ENCODE measurements at places on chromosomes 5 and 9.

DNA sequence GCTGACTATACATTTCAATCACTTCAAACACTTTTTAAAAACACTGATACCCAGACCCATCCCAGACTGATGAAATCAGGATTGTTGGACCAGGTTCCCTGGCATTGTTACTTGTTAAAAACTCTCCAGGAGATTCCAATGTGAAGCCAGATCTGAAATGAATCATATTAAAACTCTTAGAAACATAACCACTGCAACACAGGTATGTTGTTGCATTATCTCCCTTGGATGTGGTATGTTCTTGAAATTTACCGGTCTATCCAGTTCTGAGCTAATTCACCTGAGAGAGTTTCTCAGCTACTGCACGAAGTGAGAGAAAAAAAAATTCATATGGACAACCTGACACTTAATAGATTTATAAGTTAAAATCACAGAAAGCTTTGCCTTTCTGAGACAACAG lies 21.8 kb downstream of the MEF2C start:
- DNase-seq: no peak

DNA sequence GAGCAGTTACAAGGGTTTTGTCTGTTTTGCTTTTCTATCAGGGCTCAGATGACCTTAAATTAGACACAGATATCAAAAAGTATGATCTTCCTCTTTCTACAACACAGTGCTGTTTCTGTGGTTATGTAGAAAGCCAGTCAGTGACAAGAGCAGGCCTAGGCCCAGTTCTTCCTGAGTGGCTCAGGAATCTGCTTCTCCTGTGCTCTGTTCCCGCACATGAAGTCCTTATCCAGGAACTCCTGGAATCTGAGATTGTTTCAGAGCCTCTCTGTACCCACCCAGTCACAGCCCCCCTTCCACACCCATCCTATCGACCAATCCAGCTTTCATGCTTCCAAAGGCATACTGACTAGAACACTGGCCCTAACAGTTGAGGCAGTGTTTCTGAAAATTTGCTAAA lies 40.4 kb upstream of the SMU1 start:
- no peak for DNase-seq

DNA sequence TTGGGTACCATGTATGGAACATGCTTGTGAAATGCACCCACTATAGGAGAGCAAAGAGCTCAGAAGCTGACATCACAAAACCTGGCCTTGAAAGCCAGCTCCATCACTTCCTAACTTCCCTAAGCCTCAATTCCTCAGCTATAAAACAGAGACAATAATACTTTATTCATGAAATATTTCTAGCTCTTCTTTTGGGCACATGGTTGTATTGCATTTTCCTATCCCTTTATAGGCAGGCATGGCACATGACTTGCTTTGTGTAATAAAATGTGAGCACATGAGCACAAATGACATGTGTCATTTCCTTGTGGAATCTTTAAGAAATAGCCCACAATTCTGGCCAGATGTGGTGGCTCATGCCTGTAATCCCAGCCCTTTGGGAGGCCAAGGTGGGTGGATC lies 18.5 kb downstream of the ZNF366 start:
- DNase-seq: no peak

- DNase-seq: no peak
These were observed 33.1 kb downstream of the ZCCHC9 start for GRCh38 chr5:81334304-81335061.

DNA sequence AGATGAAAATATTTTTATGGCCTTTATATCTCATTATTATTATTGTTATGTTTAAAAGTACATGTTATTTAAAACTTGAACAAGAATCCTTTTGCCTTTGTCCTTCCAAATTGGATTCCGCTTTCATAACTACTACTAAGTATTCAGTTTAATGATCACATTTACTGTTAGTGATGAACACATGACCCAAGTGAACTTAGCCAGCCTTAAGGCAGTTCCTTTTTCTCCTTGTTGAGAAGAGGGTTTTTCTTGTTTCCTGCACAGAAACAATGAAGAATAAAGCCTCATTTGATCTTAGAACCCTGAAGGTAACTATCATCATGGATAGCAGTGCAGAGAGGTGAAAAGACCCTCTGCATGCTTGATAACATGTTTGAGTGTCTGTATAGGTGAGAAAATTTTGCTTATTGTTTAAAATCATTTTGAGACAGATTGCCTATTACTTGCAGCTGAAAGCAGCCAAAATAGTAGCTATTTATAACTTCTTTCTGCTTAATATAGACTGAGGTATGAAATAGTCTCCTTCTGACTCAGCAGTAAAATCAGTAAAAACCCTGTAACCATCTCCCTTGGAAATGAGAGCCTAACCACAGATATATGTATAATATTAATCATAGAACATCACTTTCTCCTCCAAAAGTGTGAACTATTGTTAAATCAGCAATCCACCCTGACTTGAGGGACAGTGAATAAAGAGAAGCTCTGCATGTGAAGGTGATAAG lies 266.2 kb downstream of the SPATA31D1 start:
- no peak for DNase-seq

GRCh38 chr9:133830711-133831110 lies 92.6 kb upstream of the SARDH start:
- DNase-seq: no peak

GRCh38 chr9:95841377-95841776 lies 34.1 kb upstream of the ERCC6L2 start:
- no peak for DNase-seq

GRCh38 chr5:108521011-108521700 lies 139.3 kb upstream of the FBXL17 start:
- no peak for DNase-seq

GRCh38 chr5:135223891-135224625 lies 175.0 kb downstream of the MACROH2A1 start:
- DNase-seq: no peak

DNA sequence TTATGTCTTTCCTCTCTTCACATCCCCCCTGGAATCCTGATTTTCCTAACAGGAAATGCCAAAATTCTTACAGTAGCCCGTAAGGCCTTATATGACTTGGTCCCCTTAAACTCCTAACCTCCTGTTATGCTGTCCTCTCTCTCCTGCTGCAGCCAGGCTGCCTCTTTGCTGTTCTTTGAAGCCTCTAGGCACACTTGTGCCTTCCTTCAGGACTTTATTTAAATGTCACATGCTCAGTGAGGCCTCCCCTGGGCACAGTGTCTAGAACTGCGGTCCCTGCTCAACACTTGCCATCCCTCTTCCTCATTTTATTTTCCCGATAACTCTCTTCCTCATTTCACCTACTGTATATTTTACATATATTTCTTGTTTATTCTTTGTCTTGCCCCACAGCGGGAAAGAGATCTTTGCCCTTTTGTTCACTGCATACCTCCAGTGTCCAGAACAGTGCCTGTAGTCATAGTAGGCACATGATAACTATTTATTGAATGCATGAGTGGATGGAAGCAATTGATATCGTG lies 5.5 kb upstream of the SHB start:
- no peak for DNase-seq

DNA sequence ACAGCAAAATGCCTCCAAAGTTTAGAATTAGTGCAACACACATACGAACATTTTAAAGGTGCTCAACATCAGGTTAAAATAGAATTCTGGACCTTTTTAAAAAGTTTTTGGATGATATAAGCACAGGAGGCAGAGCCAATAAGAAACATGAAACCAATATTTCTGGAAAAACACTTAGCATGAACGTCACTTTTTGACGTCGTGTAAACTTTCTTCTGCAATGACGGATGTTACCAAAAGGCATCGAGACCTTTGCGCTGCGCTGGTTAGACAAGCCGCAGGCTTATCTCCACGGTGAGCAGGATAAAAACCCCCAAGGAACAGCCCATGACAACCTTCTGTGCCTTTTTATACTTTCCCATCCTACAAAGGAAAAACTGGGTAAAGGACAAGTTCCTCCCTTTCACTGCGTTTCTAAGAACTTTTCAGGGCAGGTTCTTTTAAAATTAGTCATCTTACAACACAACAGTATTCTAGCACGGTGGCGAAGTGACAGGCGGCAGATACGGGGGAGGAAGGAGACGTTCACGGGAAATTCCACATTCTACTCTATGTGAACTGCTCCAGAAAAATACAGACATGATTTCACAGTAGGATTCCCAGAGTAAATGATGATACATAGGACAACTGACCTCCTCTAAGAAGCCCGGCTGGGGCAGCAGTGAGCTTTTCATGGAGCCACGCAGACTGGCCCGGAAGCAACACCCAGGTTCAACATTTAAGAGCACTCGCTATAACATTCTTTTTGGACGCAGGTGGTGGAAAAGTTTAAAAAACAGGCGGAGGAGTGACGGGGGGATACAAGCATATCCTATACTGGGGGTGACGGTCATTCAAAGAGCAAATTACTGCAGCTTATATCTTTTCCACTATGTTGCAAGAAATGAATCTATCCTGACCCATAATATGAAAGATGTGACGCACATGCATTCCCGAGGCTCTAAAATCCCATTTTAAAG lies 52.4 kb downstream of the USP20 start:
- DNase-seq: no peak

DNA sequence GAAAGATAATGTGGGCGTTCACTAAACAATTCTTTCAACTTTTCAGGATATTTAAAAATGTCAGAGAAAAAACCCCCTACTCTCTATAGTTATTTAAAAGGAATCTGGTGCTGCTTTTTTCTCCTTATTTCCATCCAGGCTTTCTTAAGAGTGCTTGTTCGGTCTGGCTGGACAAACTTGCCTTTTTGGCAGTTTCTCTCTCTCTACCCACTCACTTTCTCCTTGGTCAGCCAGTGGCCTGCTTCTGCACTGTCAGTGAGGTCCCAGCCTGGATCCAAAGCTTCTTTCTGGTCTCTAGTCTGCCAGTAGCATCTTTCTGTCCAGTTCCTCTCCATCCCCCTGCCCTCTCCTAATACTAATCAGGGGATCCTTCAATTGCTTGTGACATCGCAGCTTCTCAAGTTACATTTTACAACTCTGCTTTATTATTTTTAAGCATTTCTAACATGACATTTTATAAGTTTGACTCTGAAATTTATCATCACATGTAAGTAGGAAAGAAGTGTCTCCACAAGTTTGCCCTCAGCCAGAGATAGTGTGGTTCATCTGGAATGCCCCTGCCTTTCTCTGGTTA lies 50.4 kb downstream of the PIK3R1 start:
- DNase-seq: no peak

DNA sequence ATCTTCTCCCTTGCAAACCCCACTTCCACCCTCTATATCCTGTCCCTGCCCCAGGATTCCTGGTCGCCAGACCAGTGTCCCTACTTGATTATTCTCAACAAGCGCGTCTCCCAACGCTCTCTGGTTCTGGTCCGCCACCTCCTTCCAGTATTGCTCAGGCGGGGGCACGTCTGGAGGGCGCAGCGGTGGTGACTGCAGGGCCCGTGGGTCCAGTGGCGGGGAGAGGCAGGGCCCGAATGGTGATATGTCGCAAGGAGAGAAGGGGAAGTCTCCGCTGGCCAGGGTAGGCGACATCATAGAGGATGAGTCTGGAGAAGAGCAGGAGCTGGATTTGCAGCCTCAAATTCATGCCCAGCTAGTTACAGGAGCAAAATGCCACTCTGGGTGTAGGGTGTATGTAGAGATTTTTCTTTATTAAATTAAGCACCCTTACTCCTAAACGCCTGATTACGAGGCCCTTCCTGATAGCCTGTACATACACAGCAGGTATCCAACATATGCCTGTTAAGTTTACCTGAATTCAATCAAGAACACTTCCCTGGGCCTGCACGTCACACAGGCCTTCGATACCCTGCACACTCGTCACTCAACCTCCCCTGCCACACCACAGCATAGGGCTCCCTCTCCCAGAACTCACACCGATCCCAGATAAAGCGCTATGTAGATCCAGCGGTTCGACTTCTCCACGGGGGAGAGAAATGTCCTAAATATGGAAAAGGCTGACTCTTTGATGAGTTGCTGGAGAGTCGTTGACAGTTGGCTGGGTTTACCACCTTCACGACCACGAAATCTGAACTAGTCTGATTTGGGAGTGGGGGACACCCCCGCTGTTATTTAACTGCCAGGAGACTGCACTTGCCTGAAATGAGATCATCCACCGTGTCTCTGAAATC lies 4.8 kb downstream of the MCIDAS start:
- DNase-seq: no peak

DNA sequence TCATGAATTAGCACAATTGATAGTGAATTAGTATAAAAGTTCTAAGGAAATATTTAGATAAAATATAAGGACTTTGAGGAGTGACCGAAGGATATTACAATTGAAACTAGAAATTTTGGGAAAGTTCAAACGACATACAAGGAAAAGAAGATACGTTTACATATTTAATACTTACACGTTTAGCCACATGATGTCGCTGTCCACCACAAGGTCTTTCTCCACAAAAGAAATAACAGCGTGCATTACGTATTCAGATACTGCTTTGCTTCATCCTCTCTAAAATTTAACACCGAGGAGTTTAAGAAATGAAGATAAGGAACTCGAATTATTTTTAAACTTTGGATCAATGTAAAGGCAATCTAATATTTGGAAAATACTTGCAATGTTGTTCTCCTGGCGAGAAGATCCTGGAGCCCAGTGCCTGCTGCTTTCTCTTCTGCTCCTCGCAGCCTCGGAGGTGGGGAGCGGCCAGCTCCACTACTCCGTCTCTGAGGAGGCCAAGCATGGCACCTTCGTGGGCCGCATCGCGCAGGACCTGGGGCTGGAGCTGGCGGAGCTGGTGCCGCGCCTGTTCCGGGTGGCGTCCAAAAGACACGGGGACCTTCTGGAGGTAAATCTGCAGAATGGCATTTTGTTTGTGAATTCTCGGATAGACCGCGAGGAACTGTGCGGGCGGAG lies at the start of gene PCDHA3:
PCDHA3 (plus strand) TSS at position 242 of the 678 bp plus-strand sequence.
- DNase-seq: no peak

- DNase-seq: no peak
These were observed 114.2 kb downstream of the LHFPL2 start for GRCh38 chr5:78534148-78534904.

DNA sequence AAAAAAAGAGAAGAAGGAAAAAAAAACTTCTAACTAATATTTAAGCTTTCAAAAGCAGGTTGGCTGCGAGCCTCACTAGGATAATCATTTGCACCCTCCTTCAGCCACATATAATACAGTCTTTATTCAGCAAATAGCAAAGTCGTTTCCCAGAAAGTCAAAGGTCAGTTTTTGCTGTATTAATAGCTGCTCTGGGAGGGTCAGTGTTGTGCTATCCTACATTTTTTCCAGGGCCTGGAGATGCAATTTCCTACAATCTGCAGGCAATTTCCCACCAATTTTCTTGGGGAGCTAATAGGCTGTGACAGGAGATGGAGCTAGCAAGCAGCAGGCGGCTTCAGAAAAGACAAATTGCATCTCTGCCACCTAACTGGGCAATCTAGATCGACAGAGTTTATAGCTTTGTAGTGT lies 136.8 kb downstream of the TLE1 start:
- DNase-seq: no peak

GRCh38 chr5:178555771-178556211 lies 34.4 kb downstream of the COL23A1 start:
- DNase-seq: no peak

GRCh38 chr9:135893104-135893503 lies 14.2 kb downstream of the CAMSAP1 start:
- DNase-seq: no peak

Data from anterior cingulate cortex (tissue), 58 donors.